ENCODE measurements at places on chromosomes 16 and 17.

DNA sequence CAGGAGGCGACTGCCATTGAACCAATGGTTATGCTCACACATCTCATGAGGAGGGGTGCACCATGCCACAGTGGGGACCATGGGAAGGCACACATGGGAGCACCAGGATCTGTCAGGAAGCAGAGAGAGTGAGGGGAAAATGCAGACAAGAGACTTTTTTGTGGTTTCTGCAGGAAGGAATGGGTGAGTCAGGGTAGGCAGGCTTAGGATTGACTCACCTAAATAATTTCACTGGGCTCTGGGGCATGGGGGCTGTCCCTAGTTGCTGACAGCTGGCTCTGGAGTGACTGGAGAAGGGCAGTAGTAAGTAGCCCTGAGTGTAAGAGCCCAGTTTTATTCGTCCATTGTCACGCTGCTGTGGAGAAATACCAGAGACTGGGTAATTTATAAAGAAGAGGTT, 202.4 kb downstream of the AXIN2 start:
- DNase-seq: no peak

DNA sequence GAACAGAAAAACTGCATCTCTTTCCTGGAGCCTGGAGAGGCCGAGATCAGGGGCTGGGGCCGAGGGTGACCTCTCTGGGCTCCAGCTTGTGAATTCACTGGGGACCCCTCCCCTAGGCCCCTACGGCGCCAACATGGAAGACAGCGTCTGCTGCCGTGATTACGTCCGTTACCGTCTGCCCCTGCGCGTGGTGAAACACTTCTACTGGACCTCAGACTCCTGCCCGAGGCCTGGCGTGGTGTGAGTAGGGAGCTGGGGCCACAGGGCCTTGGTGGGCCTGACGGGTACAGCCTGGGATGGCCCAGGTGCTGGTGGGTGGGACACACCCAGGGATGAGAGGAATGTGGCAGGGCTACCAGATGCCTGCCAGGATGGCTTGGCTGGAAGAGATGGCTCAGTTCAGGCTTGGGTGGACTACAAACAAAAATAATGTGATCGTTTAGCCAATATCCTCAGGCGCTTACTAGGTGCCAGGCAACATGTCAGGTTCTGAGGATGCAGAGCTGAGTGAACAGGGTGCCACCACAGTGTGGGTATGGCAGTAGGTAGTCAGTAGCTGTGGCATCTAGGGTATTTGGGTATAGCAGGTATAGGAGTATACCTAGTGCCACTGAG, 1.8 kb downstream of the CCL22 start:
- DNase-seq: no peak

GRCh38 chr16:23025692-23026307, 123.5 kb downstream of the USP31 start:
- DNase-seq: no peak

GRCh38 chr16:68349838-68350410, 39.1 kb downstream of the PRMT7 start:
- DNase-seq: no peak

- DNase-seq: peak; percentile 10
These were observed 6.8 kb upstream of the ITGAD start for GRCh38 chr16:31386157-31386984.

DNA sequence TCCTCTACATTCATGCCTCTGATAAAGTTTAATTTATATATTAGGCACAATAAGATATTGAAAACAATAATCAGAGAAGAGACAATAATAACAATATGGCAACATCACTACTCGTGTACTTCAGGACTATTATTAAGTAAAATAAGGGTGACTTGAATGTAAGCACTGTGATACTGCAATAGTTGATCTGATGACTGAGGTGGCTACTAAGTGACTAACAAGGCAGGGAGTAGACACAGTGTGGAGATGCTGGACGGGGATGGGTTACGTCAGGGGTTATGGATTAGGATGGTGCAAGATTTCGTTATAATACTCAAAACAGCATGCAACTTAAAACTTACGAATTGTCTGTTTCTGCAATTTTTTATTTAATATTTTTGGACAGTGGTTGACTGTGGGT, 32.5 kb downstream of the CYLD start:
- no peak for DNase-seq

GRCh38 chr16:51165043-51165442, 14.0 kb upstream of the SALL1 start:
- no peak for DNase-seq
